ENCODE measurements at places on chromosomes 11 and 22.

GRCh38 chr11:124837491-124837856 is 27.8 kb upstream of the ROBO3 start:
- no peak for DNase-seq

GRCh38 chr22:46935506-46936377 is 173.3 kb downstream of the TBC1D22A start:
- DNase-seq, result no peak

- no peak for DNase-seq
Measured at GRCh38 chr11:58275002-58275401, 6.9 kb upstream of the OR10W1 start.

DNA sequence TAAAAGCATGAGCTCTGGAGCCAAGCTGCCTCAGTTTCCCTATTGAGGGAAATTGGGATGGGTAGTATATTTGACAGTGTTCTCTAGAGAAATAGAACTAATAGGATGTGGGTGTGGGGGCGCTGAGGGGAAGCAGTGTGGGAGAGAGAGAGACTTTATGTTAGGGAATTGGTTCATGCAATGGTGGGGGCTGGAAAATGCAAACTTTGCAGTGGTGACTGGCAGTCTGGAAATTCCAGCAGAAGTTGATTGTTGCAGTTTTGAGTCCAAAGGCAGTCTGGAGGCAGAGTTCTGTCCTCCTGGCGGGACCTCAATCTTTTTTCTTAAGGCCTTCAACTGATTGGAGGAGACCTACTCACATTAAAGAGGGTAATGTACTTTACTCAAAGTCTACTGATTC is 59.4 kb upstream of the SYT13 start:
- DNase-seq, result no peak

All from activated naive CD4-positive, alpha-beta T cell (primary cell).